Dermis microvascular lymphatic vessel endothelial cell (primary cell): ENCODE measurements at places on chromosomes 3 and 15. TPM values are rescaled to one million over a fixed set of nuclear protein-coding genes. Genes with fewer than 3 reads are reported as not detected.

RNF168 gene
- 19.5 and 21.2 TPM in 2 replicates for total RNA-seq

FBXO40 gene
- total RNA-seq: not detected in 2 replicates

GRCh38 chr15:22846073-22846472 is 7.6 kb downstream of the NIPA2 start:
- no peak for DNase-seq

GRCh38 chr3:52019352-52020080 is 23.8 kb upstream of the RPL29 start:
- no peak for DNase-seq

DNA sequence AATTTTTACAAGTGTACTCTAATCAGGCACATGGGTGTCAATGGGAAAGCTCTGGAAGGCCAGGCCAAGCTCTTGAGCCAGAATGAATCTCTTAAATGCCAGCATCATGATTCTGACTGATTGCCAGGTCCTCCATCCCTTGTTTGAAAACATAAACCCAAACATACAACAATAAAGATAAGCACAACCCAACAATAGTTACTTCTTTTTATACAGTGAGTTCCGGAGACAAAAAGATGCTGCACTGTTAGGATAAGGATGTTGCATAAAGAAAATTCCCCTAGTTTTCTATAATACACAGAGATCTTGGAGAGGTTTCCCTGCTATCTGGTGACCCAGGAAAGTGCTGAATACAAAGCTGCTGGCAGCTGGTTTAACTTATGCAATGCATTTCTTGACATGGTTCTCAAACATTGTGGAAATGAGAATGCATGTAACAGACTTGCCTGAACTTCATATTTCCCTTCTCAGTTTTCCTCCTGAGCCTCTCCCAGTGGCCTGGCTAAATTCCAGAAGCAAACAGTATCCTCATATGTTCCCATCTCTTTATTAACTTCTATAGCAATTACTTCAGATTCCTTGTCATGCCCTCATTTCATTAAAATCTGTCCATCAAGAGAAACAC is 180.1 kb upstream of the PRICKLE2 start:
- DNase-seq: no peak

DNA sequence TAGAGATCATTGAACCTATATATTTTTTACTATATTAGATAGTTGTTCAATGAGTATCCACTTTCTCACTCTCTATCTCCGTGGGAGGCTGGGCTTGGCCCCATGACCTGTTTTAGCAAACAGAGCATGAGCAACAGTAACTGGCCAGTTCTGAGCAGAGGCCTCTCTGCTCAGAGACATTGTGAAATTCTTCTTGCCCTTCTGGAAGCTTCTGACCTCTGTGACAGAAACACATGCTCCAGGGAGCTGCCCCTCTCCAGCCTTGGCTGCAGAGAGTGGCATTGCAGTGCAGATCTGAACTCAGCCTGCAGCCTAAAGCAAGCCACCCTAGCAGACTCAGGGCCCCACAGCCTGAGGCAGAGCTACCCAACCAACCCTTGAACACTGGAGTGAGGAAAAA is 20.5 kb downstream of the FAM240A start:
- DNase-seq: no peak

DNA sequence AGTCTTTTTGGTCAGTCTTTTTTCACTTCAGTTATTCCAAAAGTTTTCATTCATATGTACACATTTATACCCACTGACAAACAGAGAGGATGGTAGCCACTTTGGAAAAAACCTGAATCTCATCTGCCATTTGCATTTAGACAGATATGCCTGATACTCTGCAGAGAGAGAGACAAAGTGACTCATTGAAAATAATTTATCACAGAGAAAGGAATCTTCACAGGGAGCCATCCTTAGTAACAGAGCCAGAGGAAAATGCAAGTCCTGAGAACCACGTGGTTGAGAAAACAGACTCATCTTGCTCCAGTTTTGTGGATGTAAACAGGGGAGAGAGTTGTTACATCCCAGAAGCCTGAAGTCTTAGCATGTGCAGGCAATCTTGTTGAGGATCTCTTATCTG is 28.2 kb upstream of the PLAAT1 start:
- no peak for DNase-seq

DNA sequence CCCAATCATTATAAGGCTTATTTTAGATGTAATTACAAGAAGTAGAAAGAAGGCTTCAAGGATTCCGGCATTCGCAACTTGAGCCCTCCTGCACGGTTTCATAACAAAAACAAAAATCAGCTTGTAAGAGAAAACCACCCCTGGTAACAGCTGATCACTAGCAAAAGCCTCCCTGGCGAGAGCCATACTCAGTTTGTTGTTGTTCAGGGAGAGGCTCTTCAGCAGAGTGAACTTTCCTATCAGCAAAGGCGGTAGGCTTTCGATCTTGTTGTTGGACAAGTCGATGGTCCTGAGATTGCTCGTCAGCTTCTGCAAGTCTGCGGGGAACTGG is 710 bp downstream of the LRRC57 start:
- DNase-seq: peak; percentile 6

GRCh38 chr3:37772773-37773354 is 88.8 kb upstream of the CTDSPL start:
- DNase-seq: no peak

TRH gene
- total RNA-seq: not detected in 2 replicates

DNA sequence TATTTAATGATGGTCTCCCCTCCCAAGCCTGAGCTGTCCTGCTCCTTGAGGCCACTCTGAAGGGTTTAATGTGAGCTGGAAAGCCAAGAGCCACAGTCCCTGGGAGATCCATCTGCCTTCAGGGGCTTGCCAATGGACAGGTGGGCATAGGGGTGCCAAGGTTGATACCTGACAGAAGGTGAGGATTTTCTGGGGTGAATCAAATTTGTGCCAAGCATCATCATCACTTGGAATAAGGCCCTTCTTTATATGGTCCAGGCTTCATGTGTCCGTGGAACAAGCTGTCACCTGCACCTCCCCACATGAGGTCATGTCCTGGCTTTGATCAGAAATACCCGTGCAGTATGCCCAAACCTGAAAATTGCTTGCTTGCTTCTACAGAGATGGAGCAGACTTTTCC is 71.9 kb upstream of the CTNNB1 start:
- DNase-seq: no peak

DNA sequence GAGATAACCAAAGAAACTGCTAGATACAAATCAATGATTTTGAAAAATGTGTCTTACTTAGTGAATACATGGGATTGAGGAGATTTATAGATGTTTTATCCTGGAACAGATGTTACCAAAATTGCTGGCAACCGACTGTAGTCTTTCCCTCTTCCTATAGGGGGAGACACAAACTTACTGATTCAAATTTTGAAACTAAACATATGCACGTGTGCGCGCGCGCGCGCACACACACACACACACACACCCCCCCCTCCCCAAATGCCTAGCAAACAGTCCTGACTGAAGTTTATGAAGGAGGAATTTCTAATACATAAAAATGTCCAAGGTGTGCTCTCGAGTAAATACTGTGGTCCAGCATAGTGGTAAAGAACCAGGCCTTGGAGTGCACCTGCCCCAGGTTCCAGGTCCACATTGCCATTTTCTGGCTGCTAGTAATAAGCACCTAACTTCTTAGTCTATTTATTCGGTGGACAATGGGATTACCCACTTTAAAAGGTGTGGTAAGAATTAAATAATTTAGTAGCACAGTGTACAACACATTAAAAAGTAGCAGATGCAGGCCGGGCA is 18.5 kb upstream of the C3orf62 start:
- DNase-seq: peak; percentile 53

ZNF502 gene
- 1.9 and 2.5 TPM in 2 replicates for total RNA-seq

DYNLT2B gene
- 6.1 and 6.2 TPM in 2 replicates for total RNA-seq

DNA sequence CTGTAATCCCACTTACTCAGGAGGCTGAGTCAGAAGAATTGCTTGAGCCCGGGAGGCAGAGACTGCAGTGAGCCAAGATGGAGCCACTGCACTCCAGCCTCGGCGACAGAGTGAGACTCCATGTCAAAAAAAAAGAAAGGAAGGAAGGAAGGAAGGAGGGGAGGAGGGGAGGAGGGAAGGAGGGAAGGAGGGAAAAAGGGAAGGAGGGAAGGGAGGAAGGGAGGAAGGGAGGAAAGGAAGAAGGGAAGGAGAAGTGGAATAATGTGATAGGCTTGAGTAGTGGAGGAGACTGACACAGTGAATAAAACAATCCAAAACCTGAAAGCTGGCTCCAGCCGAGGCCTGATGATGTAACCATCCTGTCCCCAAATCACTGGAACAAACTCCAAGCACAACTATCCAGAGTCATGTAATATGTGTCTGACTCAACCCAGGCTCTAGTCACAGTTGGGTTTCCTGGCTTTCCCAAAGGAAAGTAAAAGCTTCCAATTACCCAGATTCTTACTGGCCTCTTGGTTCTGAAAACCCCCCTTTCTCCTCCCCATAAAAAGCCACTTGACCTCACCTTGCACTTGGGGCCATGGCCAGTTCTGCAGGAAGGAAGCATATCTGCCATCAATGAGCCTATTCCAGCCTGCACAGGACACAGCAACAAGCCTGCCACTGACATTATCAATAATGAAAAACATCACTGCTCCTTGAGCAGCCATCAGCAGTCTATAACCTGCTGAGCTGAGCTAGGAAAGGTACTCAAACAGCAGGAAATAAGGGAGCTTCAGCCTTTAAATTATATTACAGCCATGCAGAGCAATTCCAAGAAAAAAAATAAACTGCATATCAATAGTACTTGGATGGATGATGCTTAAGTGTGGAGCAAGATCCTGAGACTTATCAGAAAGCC is 48.3 kb downstream of the MB21D2 start:
- DNase-seq: peak; percentile 15

DNA sequence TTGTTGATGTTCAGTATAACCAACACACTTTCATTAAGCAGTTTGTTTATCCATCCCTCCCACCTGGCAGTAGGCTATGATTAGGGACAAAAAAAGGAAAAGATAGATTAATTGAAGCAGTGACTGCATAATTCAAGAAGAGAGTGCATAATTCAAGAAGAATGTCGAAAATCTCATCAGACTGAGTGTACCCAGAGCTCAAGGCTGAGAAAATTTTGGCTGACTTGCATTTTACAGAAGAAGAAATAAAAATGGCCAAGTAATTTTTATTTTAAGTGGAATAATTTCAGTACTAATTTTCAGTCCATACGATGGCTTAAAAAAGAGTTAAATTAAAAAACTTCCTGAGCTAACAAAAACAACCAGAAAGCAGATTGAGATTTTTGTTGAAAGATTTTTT is 145.4 kb upstream of the LRRFIP2 start:
- DNase-seq: no peak

- DNase-seq: no peak
Observed at GRCh38 chr15:86871964-86872363, 792.3 kb downstream of the AGBL1 start.

GRCh38 chr3:100108464-100109079 is 5.7 kb downstream of the FILIP1L start:
- DNase-seq: no peak

LYSMD2 gene
- 16.4 and 23.9 TPM in 2 replicates for total RNA-seq

DNA sequence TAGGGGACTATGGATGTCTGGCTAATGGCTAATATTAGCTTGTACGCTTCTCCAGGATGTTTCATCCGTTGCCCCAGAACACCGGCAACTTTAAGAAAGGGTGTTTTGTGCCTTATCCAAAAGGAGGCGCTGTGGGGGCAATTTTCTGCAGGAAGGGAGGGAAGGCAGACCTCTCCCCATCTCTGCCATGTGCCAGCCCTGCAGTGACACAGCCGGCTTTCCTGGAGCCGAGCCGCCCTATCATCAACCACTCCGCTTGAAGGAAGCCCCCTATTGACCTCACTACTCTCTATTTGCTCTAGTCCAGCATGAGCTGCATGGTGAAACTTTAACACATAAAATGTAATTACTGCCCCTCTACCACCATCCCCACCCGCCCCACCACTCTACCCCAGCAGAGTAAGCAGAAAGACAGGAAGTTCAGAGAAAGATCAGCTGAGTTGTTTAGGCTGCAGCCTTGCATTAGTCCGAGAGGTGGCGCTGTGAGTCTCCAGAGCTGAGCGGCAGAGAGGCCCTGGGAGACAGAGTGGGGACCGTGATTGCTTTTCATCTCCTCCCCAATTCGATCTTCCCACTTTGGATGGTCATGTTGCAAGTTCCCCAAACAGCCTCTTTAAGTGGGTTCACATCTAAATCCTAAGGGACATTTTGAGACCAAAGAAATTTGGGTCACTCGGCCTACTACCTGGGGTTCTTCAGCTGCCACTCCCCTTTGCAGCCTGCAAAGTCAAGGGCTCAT is 24.5 kb upstream of the RAD18 start:
- DNase-seq: peak; percentile 64

GOLGA8N gene
- total RNA-seq: 0.39 and 1.0 TPM in 2 replicates

GABRR3 gene
- not detected in 2 replicates for total RNA-seq

RETNLB gene
- not detected in 2 replicates for total RNA-seq

- DNase-seq: no peak
Observed at GRCh38 chr3:8843347-8843746, 73.9 kb upstream of the OXTR start.

DNA sequence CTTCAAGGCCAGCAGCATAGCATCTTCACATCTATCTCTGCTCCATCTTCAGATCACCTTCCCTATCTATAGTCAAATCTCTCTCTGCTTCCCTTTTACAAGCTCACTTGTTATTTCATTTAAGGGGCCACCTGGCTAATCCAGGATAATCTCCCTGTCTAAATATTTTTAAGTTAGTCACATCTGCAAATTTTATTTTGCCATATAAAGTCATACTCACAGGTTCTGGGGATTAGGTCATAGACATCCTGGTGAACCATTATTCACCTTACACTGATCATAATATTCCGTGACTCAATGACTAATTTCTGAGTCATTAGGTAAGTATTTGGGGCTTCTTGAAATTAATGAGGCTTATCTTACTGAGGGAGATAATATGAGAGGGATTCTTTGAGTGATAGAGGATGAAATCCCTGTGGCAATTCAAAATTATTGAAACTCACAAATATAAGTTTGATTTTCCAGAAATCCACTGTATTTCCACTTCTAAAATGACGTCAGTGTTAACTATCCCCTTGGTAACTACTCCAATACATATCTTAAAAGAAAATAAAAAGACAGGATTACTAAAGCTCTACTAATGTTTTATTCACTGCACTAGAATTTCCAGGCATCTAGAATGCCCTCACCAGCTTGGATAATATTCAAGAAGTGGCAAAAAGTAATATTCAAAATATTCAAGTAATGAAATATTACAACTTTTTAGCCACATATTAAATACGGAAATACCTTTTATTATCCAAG is 93.7 kb upstream of the RBMS3 start:
- DNase-seq: no peak

GOLGA8T gene
- under 0.01 and 0.13 TPM in 2 replicates for total RNA-seq

GRCh38 chr3:150394606-150395005 is 13.5 kb upstream of the TSC22D2 start:
- no peak for DNase-seq

GRCh38 chr3:14574183-14574582 is 34.0 kb upstream of the GRIP2 start:
- DNase-seq: no peak

DNA sequence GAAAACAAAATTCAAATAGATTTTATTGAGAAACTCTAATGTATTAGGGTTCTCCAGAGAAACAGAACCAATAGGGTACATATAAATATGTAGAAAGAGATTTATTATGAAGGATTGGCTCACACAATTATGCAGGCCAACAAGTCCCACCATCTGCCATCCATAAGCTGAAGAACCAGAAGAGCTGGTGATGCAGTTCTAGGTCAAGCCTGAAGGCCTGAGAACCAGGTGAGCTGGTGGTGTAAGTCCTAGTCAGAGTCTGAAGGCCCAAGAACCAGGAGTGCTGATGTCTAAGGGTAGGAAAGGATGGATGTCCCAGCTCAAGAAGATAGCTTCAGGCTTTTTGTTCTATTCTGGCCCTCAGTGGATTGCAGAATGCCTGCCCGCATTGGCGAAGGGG is 2.6 kb upstream of the NFKBIZ start:
- no peak for DNase-seq
